Naive thymus-derived CD4-positive, alpha-beta T cell (primary cell): ENCODE measurements at places on chromosomes 12 and 14.

- no peak for DNase-seq
Observed at GRCh38 chr14:70785556-70785955, 23.8 kb downstream of the MAP3K9 start.

GRCh38 chr12:1473418-1473817 lies 121.0 kb downstream of the FBXL14 start:
- peak; percentile 39 for DNase-seq

DNA sequence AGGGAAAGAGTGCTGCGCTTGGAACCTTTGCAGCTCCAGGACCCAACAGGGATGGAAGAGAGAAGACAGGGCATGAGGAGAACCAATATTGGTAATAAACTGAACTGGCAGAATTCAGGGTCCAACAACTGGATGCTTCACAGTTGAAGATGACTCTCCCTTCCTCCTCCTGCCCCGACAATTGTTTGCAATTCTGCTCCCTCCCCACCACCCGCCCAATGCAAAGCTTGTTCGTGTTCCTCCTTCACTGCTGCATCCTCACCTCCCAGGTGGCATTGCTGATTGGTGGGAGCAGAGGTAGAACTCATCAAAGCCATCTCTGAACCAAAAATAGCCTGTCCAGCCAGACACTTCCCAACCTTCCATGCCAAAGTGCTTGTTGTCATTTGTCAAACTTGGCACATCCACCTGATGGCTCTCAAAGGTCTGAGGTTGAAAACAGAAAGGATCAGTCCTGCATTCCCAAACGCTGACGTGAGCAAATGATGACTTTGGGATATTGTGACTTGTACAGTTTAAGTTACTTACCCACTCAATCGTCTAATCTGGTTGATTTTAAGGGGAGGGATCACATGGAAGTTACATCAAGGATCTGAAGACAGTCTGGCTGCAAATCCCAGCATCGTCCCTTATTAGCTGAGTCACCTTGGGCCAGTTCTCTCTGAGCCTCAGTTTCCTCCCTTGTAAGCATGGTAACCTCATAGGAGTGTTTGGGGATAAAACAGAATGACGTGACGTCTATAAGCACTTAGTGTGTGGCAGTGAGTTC lies 242.6 kb upstream of the CRY1 start:
- DNase-seq, result no peak

DNA sequence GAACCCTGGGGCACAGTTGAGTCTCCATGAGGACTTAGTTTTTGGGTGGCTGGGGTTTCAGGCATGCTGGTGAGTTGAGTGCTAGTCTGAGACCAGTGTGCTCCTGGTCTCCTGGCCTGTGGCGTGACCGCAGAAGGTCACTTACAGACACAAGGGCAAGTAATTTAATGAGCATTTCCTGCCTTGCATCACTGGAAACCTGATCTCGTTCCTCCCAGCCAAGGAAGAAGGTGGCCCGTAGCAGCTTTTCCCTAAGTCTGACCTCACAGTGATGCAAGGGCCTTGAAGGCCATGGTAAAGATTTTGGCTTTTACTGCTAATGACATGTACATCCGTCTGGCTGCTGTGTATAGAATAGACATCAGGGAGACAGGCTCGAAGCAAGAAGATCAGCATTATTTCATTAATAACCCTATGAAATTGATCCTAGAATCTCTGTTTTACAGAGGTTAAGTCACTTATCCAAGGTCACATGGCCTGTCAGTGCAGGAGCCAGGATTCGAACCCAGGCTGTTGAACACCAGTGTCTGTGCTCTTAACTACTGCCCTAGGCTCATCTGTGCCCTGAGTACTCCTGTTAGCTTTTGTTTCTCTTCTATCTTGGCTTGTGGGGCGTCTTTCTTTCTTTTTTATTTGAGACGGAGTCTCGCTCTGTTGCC lies 4.6 kb downstream of the TMEM120B start:
- no peak for DNase-seq

- DNase-seq, result peak; percentile 53
Observed at GRCh38 chr14:102554821-102555819, 37.3 kb upstream of the RCOR1 start.

DNA sequence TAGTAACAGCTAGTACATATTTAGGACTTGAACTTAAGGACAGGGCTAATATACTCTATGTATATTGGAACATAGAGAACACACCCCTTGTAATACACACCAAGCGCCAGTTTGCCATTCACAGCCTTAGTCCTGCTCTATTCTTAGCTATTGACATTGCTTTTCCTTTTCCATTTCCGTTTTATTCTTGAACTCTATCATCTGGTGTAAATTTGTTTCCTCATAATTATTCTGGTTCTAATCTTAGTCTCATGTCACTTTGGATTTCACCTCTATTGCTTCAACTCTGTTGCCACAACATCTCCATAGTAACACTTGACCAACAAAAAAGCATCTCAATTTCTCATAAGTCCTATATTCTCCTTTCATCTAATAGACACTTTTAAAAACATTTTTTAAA lies 225.7 kb downstream of the PHLDA1 start:
- no peak for DNase-seq

DNA sequence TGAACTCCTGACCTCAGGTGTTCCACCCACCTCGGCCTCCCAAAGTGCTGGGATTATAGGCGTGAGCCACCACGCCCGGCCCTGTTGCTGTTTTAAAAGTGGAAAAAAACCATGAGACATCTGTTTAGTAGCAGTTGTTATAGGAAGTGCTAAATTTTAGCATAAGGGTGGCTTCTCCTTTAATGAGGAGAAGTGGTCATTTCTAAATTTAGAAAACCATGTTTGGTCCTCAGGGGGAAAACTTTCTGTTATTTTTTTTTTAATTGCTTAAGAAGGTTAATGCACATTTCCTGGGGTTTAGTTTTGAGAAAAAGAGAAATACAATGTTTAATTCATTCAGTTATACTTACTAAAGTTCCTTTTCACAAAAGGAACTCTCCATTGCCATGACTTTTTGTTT lies 102.1 kb downstream of the MYRFL start:
- no peak for DNase-seq

DNA sequence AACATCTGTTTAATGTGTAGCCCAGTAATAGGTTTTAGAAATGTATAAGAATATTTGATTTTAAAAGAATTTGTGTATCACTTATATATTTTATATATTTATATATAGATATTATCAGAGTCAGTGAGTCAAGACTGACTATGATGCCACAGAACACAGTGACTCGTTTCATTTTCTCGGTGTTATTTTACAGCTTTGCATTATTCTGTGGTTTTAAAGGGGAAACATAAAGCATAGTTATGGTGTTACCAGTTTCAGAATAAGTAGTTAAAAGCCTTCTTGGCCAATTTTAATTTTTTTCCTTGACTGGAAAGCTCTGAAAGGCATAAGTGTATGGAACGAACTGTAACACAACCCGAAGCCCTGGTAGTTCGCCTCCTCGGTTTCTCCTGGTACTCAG lies 91.0 kb downstream of the GRIP1 start:
- DNase-seq, result no peak

DNA sequence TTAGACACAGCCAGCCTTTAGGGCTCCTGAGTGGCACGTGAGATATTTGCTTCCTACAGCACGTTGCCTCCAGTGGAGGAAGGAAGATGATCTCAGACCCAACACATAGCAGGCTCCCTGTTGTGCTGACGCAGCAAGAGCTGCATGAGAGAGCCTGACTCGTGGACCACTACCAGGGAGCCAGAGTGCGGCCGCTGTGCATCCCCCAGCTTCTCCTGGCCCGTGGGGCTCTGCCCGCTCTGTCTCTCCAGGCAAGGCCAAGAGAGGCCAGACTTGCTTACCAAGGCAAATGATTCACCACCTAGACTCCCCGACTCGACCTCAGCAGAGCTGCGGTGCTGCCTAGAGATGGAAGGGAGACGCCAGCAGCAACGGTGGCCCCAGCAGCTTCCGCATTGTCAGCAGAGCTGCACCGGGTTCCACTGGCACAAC lies 37.5 kb downstream of the MAP3K9 start:
- DNase-seq, result no peak

DNA sequence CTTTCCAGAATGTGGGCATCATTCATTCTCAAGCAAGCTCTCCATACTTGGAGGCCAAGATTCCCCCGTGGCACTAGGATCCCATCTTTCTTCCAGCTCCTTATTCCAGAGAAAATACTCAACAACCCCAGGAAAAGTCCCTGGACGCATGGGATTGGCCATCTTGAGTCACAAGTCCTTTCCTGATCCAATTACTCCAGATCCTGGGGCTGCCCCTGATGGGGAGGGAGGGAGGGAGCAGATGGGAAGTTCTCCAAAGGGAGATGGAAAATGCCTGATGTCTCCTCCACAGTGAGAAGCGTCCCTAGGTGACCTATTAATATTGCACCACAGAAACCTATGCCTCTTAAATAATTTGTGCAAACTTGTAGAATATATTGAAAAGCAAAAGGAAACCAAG lies 12.4 kb upstream of the KCNK13 start:
- no peak for DNase-seq

DNA sequence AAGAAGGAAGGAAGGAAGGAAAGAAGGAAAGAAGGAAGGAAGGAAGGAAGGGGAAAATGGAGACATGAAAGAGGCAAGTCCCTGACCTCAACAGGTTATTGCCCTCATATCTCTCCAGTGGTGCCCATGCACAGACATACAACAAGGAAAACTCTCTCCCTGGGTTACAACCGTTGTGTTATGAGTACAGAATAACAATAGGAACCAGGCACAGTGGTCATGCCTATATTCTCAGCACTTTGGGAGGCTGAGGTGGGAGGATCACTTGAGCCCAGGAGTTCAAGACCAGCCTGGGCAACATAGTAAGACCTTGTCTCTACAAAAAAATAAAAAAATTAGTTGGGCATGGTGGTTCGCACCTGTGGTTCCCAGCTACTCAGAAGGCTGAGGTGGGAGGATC lies 139.4 kb upstream of the HMGA2 start:
- DNase-seq, result no peak

DNA sequence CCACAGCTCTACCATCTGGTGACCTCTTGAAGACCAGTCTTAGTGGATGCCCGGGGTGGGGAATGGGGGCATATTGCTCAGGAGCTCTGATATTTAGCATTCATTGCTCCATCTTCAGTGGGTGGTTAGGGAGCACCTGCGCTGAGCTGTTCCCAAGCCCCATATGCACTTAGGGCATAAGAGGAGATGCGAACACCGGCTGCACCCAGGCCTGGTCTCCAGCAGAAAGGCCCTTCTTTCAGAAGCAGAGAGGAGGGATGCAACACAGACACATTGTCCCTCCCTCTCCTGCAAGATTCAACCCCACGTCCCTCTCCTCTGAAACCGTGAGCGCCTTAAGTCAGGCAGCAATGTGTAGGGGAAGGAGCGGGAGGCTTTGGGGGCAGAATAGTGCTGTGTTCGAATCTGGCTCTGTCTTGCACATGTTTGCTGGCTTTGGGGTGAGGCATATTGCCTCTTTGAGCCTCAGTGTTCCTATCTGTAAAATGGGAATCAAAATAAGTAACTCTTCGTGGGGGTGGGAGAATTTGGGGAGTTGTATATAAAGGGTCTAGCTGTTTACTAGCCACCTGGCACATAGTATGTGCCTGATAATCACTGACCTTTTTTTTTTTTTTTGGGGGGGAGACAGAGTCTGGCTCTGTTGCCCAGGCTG lies 87.7 kb downstream of the FOXN4 start:
- DNase-seq, result no peak

GRCh38 chr14:95601650-95602049 lies 66.8 kb downstream of the GLRX5 start:
- DNase-seq, result no peak

- DNase-seq, result no peak
Observed at GRCh38 chr12:4552191-4552590, 9.8 kb upstream of the DYRK4 start.

GRCh38 chr14:52079239-52079959 lies 10.5 kb upstream of the NID2 start:
- no peak for DNase-seq

DNA sequence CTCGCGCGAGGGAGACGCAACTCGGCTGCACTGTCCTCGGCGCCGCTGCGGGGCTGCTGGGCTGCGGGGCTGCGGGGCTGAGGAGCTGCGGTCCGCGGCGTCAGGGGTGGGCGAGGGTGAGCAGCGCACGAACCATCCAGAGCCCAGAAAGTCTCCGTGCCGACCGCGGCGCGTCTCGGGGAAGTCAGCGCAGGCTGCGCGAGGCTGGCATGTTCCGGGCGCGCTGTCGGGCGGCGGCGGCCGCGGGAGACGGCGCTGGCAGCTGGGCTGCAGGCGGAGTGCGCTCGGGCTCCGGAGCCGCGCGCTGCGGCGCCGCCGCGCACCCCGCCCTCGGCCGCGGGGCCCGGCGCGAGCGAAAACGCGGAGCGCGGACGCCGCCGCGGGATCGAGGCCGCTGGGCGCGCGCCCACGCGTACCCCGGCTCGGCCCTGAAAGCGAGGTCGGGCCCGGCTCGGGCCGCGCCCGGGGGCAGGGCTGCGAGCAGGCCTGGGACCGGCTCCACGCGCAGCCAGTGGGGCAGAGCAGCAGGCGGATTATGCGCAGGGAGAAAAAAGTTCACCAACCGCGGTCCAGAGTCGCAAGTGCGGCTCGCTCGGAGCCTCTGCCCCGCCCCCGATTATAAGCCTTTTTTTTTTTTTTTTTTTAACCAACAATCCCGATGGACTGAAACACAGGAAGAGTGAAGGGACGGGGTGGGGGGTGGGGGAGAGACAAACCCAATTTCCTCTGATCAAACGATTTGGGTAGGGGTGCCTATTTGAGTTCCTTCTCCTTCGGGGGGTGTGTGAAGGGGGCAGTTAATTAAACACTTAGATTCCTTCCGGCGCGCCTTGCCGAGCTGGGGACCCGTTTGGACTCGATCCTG lies at the start of gene PRICKLE1:
TSS of gene PRICKLE1 (minus strand) at position 282 of the 865 bp plus-strand sequence. CDS start 117,230 bp downstream, outside the sequence.
- no peak for DNase-seq

DNA sequence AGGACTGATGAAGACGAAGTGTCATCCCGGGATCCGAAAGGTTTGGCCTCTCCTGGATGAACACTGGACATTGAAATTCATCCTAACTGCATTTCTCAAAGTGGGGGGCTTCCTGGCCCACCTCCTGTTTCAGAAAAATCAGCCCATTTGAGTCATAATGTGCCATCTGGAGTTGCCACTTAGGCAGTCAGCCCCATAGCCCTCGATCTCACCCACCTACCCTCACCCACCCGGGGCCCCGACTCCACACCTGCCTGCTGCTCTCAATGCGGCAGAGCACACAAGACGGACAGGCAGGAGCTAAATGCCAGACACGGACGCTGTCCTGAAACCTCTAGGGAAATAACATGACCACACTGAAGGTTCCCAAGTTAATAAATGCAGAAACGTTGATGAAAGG lies 12.6 kb downstream of the DLK1 start:
- DNase-seq, result no peak
